ENCODE measurements at places on chromosomes 4 and X.
A peak's percentile ranks its signal among the peaks of the same experiment; 100 is the strongest.

GRCh38 chr4:1992468-1993168 is 16.2 kb downstream of the NELFA start:
- no peak for DNase-seq

GRCh38 chr4:136861091-136861490 is 671.2 kb downstream of the PCDH18 start:
- DNase-seq, result no peak

DNA sequence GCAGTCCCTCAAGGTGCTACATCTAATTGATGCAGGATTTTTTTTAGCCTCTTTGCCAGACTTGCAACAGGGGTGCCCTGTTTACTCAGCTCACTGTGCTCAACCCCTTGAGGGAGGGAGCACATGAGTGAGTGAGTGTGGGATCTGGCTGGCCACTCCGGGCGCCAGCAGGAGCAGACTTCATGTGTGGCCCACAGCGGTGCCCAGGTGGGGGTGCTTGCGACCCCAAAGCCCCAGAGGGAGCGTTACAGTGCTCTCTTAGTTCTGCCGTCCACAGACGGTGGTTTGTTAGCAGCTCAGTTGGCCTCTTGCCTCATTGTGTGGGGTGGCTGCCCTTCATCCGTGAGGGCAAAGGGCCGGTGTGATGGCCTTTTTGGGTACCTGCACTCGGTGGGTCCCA is 81.6 kb upstream of the MYOZ2 start:
- DNase-seq, result no peak

GRCh38 chr4:35836596-35836995 is 407.7 kb downstream of the ARAP2 start:
- no peak for DNase-seq

DNA sequence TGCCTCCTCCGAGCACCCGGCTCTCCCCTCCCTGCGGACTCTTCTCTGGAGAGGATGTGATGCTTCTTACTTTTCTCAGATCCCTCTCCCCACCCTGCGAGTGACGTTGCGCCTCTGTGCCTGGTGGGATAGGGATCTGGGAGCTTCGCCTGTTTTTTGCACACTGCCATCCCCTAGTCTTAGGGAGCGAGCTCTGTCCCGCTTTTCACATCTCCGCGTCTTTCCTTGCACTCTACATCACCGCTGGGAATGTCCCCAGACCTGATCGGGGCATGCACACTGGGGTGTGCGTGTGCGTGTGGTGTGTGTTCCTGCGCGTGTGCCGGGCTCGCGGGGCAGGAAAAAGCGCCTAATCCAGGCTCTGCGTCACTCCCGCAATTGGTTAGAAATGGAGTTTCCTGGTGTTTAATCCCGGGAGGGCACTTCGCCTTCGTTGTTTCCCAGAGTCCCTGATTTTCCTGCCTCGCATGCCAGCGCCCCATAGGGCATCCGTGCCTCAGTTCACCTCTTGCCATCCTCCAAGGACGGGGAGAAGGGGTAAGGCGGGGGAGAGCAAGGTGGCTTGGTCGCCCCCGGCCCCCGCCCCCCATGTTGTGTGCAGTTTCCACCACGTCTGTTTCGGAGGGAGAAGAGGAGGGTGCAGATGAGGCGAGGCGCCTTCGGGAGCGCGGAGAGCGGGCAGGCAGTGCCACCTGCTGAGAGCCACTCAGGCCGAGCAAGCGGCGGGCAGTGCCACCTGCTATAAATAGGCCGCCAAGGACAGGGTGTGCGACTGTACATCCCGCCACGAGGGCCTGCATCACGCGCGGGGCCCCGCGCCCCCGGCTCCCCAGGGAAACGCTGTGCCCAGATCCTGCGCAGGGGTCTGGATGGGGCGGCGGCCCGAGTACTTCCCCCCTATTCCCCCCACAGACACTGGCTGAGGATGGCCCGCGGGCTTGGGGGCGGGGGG is 759 bp upstream of the TBC1D1 start:
- no peak for DNase-seq

- DNase-seq, result no peak
Measured at GRCh38 chrX:35025820-35026219, 83.2 kb downstream of the FAM47B start.

- no peak for DNase-seq
Measured at GRCh38 chr4:71186566-71187403, 152.0 kb upstream of the SLC4A4 start.

DNA sequence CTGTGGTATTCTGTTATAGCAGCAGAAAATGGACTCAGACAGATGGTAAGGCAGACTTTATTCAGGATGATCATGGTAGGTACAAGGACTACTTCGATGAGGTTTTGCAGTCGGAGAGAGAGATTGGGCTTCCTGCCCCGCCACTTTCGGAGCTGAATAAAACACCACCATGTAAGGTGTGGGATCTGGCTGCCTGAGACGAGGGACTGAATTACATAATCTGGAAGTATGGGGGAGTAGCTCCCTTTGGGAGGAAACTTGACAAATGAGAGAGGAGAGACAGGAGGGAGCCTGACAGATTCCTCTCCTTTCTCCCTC is 255.5 kb upstream of the GATB start:
- no peak for DNase-seq

- DNase-seq, result no peak
Measured at GRCh38 chr4:79495447-79495846, 87.4 kb upstream of the GK2 start.

GRCh38 chrX:52262195-52262546 is 77.5 kb downstream of the MAGED4 start:
- peak; percentile 1 for DNase-seq

GRCh38 chr4:85050736-85051135 is 84.2 kb upstream of the WDFY3 start:
- DNase-seq, result no peak

GRCh38 chr4:85499573-85499972 is 24.6 kb downstream of the ARHGAP24 start:
- no peak for DNase-seq

- no peak for DNase-seq
Measured at GRCh38 chrX:3461397-3462165, 115.1 kb upstream of the MXRA5 start.

DNA sequence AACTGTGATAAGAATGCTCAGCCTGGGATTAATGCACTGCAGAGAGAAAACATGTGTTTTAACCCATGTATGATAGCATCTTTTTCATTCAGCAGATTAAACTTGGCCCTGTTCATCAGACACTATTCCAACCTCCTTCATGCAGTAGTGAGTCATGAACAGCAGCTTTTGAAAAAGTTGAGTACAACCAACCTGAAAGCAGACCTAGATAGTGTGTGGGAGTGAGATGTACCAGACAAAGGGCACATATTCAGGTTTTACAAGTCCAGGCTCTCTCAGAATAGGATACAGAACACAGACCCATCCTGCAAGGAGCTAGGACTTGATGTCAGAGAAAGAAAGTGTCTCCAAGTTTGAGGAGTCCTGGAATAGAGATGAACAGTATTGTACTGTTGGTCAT is 237.3 kb upstream of the STS start:
- no peak for DNase-seq

DNA sequence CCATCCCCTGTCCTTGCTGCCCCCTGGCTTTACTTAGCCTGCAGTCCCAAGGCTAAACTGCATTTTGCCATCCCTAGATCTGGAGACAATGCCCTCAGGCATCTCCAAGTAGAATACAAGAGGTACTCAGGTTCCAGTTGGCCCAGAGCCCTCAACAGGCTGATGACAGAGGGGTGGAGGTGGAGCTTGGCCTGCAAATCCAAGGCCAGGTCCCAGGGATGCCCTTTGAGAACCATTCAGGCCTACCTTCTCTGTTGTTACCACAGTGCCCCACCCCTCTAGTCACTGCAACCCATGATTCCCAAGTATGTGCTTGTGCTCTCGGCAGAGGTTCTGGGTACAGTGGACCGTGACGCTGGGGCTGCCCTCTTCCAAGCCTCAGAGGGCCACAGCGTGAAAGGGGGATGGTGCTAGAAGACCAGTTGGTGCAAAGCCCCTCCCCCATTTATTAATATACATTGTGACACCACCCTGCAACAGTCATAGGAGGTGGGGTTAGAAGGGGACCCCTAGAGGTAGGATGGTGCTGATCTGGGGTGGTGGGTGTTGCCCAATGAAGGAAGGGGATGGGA is 6.4 kb upstream of the UBA1 start:
- DNase-seq, result no peak

DNA sequence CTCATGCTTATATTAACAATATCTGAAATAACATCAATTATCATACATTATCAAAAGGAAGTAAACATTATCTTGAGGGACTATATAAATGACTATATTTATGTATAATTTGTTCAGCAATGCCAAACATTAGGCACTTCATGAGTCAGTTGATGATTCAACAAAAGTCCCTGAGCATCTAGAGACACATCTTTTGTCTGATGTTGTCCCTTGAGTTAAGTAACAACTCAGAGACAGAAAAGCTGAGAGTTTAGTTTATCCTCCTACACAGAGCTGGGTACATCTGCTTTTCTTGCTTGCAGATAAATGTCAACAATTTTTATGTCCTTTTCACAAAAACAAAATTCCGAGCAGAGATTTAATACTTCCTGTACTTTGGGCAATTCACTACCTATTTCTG is 311.1 kb downstream of the INPP4B start:
- no peak for DNase-seq

- DNase-seq, result no peak
Measured at GRCh38 chrX:109830157-109830703, 97.2 kb upstream of the ACSL4 start.

GRCh38 chrX:132940727-132941327 is 17.6 kb downstream of the HS6ST2 start:
- DNase-seq, result peak; percentile 61

DNA sequence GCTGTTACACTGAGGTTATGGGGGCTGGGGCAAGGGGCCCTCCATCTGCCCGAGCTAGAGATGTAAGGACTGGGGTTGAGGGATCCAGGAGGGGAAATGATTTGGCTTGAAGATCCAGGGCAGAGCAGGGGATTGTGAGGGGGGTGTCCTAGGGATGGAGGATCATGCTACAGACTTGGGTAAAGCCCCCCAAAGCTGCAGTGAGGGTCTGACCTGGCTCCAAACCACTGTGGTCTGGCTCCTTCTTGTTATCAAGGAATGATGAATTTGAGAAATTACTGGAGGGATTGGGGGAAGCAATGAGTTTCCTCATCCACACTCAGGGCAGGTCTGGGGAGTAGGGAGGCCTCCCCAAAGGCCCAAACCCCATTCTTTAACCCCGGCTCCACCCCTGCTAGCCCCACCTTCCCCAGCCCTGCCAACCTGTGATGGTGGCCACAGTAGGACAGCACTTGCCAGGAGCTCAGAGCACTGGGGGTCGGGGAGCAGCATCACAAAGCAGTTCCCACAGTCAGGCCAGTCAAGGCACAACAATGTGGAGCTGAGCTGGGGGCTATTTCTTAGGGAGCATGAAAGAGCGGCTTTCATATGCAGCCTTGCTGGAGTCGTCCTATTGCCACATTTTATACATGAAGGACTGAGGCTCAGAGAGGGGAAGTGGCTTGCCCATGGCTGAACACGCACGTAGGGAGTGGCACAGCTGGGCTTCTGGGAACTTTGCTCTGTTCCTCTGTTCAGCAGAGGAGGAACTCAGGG is 165.5 kb downstream of the EFNB1 start:
- DNase-seq, result no peak

DNA sequence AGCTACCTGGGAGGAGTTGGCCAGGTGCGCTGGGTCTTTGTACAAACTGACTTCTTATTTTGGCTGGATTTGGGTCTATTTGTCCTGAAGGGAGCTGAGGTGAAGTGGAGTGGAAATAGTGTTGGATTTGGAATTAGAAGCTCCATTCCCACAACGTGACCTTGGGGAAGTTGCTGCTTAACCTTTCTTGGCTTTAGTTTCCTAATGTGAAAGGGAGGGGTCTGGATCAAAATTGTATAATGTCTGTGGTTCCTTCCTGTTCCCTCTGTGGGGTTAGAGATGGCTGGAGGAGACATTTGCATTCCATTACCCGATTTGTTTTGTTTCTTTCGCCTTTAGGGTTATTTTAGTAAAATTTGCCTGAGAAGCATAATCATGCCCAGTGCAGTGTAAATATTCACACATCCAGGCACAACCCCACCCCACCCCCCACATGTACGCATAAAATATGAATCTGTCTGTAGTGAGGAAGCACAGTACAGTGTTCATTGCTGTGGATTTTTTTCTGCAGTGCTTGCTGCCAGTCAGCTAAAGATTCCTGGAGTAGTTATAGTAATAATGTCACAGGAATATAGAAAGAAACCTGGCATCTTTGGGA is 21.5 kb downstream of the JADE1 start:
- DNase-seq, result no peak

DNA sequence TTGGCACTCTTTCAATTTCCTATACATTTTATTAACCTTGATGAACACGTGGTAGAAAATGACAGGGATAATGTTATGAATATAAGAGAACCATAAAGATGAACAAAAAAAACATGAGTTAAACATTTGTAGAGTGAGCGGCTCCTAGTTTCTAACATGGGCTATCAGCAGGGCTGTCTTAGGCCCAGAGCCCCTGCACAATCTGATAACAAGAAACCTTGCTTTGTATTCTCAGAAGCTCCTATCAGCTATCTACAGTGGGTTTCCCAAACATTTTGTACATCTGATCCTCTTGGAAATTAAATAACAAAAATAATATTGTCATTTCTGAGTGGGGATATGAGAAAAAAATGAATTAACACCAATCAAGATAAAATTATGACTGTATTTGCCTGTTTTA is 10.6 kb upstream of the RBPJ start:
- no peak for DNase-seq

DNA sequence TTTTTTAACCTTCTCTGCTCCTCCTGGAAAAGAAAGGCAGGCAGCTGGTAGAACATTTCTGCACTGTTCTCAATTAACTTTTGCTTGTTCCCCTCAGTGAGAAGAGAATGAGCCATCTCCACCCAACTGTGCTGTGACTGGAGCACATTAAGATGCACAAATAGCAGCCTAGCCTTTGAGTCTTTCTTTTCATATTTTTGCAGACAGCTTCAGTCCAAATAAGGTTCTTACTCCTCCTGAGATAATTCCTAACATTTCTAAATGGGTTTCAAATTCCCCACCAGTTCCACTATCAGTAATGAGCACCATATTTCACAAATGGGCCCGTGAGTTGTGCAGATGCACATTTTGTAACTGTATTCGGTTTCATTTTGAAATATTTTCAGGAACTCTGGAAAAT is 118.6 kb downstream of the SPCS3 start:
- no peak for DNase-seq

DNA sequence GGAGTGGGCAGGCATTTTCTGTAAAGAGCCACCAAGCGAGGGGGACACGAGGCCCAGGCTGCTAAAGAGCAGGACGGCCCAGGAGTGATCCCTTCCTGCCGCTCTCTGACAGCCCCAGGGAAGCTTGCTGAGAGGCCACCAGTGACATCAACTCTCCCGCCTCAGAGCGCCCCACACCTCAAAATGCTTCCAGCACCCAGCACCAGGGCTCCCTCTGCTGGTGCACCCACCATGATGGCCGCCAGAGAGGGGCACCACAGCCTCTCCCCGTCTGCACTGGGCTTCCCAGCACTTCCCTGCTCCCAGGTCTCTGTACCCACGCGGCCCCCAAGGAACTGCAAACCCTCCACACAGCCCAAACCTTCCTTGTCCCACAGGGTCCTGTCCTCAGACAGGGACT is 40.4 kb downstream of the GAK start:
- no peak for DNase-seq

Measured in PC-9 (cell line).